ENCODE measurements at places on chromosomes 5 and 9.

DNA sequence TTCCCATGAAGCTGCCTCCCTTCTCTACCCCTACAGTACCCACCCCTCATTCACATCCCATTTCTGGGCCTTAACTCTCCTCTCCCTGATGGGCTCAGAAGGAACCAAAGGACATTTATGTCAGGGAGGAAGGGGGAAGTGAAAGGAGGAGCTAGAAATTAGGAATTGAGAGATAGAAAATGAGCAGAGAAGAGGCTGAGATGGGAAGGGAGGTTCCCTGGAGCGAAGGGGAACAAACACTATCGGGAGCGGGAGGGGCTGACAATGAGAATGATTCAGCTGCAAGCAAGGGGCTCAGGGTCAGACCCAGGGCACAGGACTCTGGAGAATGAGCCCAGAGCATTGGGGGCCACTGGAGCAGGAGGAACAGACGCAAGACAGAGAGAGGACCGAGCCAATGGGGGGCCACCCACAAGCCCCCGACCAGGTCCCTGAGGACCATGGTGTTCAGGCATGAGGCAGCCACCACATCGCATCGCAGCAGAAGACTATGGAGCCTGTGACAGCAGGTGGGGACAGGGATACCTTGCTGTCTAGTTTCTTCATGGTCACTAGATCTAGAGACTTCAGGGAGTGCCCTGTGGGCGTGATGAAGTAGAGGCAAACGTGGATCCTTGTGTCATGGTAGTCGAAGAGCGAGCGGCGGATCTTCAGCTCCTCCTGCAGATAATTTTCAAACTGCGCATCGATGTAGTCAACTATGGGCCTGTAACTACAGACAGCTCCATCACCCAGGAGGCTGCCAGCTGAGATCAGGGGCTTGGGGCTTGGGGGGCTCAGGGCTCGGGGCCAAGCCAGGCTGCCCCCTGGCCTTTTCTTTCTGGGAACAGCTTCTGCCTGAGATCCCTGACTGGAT, 13.6 kb downstream of the SEPTIN8 start:
- DNase-seq: no peak

- no peak for DNase-seq
Observed at GRCh38 chr5:79924936-79925893, 65.8 kb downstream of the MTX3 start.

DNA sequence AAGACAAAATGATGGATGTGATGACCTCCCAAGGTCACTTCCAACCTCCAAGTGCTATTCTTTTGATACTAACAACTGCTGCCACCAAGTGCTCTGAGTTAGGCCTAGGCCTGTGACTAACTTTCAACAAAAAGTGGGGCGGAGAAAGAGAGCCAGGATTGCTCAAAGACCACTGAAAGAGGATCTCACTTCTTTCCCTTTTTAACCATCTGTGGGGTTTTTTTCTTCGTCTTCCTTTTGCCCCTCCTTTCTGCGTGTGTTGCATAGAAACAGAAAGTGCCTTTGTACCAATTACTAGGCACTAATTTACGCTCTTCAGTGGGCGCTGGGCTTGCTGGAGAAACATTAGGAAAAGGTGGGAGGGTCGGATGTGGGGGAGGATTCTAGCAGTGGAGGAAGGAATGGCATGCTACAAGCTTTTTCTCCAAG, 8.0 kb downstream of the KLF9 start:
- DNase-seq: no peak

- peak; percentile 37 for DNase-seq
Observed at GRCh38 chr9:33161589-33162132, 5.5 kb downstream of the B4GALT1 start.

DNA sequence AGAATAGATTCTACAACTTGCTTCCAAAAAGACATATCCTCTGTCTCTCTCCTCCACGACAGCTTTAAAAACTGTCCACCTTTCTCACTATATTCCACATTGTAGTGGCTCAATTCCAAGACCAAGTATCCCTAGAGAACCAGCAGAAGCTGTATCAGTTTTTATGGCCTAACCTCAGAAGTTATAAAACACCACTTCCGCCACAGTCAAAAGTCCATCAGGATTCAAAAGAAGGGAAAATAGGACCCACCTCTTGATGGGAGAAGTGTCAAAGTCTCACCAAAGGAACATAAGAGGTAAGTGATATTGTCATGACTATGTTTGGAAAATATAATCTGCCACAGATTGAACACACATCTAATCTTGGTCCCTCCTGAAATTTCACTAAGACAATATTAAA, 299.2 kb upstream of the RGMB start:
- DNase-seq: no peak

GRCh38 chr9:24436761-24437160, 108.9 kb downstream of the IZUMO3 start:
- DNase-seq: no peak

- DNase-seq: no peak
Observed at GRCh38 chr5:135012033-135012588, 21.9 kb downstream of the PITX1 start.

DNA sequence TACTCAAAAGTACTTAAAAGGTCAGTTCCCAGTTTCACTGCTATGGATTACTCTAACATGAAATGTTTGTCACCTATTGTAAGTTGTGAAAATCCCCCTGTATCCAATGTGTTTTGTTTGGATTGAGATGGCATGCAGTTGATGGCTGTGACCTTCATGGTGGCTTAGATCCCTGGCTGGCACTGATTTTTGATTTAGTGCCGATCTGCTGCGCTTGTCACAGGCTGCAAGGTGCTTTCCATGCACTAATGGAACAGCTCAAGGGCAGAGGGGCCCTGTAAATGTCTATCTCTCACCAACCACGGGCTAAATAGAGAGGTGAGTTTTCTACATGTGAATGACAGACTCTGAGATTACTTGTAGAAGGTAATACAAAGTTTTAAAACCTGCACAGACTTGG, 69.8 kb upstream of the WDR41 start:
- no peak for DNase-seq

DNA sequence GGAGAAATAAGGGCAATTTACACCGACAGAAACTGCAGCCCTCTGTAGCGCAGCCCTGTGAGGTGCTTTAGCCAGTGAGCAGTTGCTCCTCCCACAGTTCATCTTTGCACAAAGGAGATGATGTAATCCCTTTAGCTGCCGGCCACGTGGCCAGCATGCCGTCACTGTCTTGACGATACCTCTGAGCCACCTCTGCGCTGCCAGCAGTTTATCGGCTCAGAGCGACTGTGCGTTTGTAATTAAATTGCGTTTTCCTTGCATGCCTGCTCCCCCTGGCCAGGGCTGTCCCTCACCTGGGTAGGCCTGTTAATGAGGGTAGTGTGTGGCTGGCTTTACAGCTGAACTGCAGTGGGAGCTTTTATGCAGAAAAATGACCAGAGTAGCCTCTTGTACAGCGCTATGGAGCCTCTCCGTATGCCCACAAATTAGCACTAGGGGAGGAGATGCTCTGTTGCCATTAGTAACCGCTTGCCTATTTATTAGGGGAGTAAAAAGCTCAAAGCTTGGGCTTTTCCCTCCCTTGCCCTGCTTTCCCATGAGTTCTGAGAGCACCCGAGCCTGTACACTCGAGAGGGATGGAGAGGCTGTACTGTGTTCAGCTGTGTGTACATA, 107.0 kb downstream of the TRIO start:
- peak; percentile 64 for DNase-seq

Data from NCI-H526 treated with DMSO at 0.1 percent for 48 hours (cell line).